Osteocyte (in vitro differentiated cells): ENCODE measurements at places on chromosomes 3 and 15. TPM values are rescaled to one million over a fixed set of nuclear protein-coding genes. Genes with fewer than 3 reads are reported as not detected.

GRCh38 chr3:179088306-179088705 lies 16.7 kb upstream of the ZMAT3 start:
- no peaks in the 10 kb centered on the region for H3K4me1 ChIP-seq
- H3K27me3 ChIP-seq: peaks cover 26% of the 10 kb centered on the region
- DNase-seq: no peak
- no peaks in the 10 kb centered on the region for H3K36me3 ChIP-seq

Gene AGBL1
- not detected in 2 replicates for total RNA-seq

Gene SPINK8
- not detected in 2 replicates for total RNA-seq

Gene CNTN3
- total RNA-seq: 0.29 and 0.35 TPM in 2 replicates

DNA sequence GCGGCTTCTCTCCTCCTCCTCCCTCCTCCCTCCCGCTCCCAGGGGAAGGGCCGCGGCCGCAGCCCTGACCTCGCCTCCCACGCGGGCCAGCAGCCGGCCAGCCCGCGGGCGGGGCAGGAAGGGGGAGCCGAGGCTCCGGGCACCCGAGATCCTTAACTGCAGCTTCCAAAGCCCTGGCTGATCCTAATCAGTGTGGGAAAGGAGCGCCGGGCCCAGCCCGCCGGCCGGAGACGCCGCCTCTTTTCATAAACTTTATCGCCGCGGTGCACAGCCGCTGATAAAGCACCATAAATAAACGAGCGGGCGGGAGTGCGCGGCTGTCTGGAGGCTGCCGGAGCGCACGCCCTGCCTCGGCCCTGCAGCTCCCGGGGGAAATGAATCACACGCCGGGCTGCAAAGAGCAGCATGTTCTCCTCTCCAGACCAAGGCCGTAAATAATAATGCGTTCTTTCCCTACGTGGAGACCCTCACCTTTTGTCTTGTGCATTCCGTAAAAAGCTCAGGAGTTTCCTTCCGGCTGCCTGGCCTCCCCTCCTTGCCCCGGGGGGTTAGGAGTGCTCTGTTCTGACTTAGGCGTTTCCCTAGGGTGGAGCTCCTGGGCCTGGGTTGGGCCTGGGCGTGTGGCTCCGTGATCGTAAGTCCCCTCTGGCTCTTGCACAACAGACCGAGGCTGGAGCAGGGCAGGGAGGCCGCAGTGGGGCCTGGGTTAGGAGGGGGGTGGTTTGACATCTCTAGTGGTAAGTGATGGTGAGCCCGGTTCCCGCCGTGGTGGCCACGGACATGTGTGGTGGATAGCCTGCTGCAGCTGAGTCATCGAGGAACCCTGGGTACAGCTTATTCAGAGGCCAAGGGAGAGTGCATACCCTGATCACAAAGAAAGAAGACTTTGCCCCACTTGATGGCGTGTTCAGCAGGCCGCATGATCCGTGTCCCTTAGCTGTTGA lies 132.6 kb upstream of the HES1 start:
- H3K4me1 ChIP-seq: peaks cover 24% of the 10 kb centered on the region
- H3K27ac ChIP-seq: peak overlapping the region; percentile 75
- DNase-seq: peak; percentile 91
- H3K36me3 ChIP-seq: peaks cover 2% of the 10 kb centered on the region
- peaks cover 38% of the 10 kb centered on the region for H3K27me3 ChIP-seq
- peak overlapping the region; percentile 65 for H3K4me3 ChIP-seq

DNA sequence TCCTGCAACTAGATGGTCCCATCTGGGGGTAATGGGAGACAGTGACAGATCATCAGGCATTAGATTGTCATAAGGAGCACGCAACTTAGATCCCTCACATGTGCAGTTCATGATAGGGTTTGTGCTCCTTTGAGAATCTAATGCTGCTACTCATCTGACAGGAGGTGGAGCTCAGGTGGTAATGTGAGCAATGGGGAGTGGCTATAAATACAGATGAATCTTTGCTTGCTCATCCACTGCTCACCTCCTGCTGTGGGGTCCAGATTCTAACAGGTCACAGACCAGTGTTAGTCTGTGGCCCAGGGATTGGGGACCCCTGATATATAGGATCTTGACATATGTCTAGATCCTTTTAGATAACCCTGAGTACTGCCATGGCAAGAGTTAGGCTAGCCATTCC lies 52.7 kb downstream of the RASGRF1 start:
- DNase-seq: no peak
- no peak overlapping the region for H3K4me3 ChIP-seq
- H3K27ac ChIP-seq: no peak overlapping the region
- no peaks in the 10 kb centered on the region for H3K4me1 ChIP-seq

Gene P2RY14
- not detected in 2 replicates for total RNA-seq

Gene MUC13
- not detected in 2 replicates for total RNA-seq

- peaks cover 4% of the 10 kb centered on the region for H3K4me1 ChIP-seq
- DNase-seq: no peak
- no peak overlapping the region for H3K27ac ChIP-seq
These were observed 789.2 kb upstream of the NR2F2 start for GRCh38 chr15:95541301-95541700.

Gene ADAMTSL3
- total RNA-seq: not detected in 2 replicates

DNA sequence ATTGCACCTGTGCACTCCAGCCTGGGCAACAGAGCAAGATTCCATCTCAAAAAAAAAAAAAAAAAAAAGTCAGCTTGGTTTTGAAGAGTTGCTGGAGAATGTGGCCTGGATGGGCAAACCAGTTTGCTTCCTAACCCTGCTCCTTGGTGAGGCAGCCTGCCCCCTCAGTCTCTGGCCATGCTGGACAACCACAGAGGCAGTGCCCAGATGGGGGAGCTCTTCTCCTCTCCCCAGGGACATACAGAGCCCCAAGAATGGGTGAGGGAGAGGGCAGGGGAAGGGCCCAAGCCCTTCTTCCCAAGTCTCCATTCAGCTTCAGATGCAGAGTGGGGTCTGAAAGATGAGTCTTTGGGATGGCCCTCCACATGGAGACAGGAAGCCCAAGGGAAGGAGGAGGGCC lies 27.9 kb downstream of the CD276 start:
- no peaks in the 10 kb centered on the region for H3K27me3 ChIP-seq
- peak overlapping the region; percentile 27 for H3K27ac ChIP-seq
- no peak for DNase-seq
- H3K4me3 ChIP-seq: no peak overlapping the region
- peaks cover 35% of the 10 kb centered on the region for H3K36me3 ChIP-seq

GRCh38 chr3:58639001-58639400 lies 27.6 kb downstream of the FAM3D start:
- H3K4me1 ChIP-seq: peaks cover 8% of the 10 kb centered on the region
- H3K36me3 ChIP-seq: no peaks in the 10 kb centered on the region
- H3K27ac ChIP-seq: no peak overlapping the region
- DNase-seq: no peak
- no peaks in the 10 kb centered on the region for H3K27me3 ChIP-seq

- no peaks in the 10 kb centered on the region for H3K4me1 ChIP-seq
- DNase-seq: no peak
- H3K4me3 ChIP-seq: no peak overlapping the region
- H3K27ac ChIP-seq: no peak overlapping the region
- H3K27me3 ChIP-seq: no peaks in the 10 kb centered on the region
- peaks cover 45% of the 10 kb centered on the region for H3K36me3 ChIP-seq
These were observed 34.8 kb downstream of the PDHB start for GRCh38 chr3:58398669-58399333.

- no peaks in the 10 kb centered on the region for H3K36me3 ChIP-seq
- DNase-seq: peak; percentile 84
- peaks cover 19% of the 10 kb centered on the region for H3K27me3 ChIP-seq
These were observed 7.0 kb upstream of the CD276 start for GRCh38 chr15:73677146-73677607.

DNA sequence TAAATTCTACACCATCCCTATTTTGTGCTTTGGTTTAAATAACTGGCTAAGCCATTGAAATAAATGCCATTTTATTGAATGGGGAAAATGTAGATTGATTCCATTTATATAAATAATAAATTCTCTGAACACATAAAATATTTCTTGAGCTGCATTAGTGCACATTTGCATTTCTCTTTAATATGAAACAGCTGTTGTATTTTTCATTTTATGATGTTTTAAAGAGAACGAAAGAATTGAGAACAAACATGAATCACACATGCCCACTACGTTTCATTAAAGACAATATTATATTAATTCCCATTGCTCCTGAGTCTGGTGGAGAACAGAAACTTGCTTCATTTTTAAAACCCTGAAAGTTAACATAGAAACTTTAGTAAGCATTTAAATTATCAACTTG lies 235.7 kb upstream of the CFAP20DC start:
- no peaks in the 10 kb centered on the region for H3K36me3 ChIP-seq
- H3K4me1 ChIP-seq: peaks cover 4% of the 10 kb centered on the region
- no peak overlapping the region for H3K4me3 ChIP-seq
- no peak for DNase-seq
- H3K27ac ChIP-seq: no peak overlapping the region

Gene C3orf22
- not detected in 2 replicates for total RNA-seq

DNA sequence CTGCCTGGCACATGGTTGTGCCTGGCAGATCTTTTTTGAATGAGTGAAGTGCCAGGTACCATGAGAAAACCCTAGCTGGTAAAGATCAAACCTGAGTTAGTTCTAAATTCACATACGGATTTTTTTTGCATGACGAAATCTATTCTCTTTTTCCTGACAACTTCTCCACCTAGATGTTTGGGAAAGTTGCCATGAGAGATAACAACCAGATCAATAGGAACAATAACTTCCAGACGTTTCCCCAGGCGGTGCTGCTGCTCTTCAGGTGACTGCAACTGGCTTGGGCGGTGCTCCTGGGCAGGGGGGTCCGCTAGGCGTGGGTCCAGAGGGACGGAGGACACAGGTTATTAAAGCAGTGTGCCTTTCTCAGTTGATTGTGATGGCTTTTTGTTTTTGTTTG lies 71.8 kb downstream of the CHDH start:
- H3K36me3 ChIP-seq: no peaks in the 10 kb centered on the region
- H3K4me3 ChIP-seq: no peak overlapping the region
- peaks cover 11% of the 10 kb centered on the region for H3K27me3 ChIP-seq
- DNase-seq: no peak
- H3K4me1 ChIP-seq: peaks cover 28% of the 10 kb centered on the region

- DNase-seq: no peak
- peaks cover 14% of the 10 kb centered on the region for H3K4me1 ChIP-seq
- H3K27ac ChIP-seq: peak overlapping the region; percentile 40
- H3K4me3 ChIP-seq: no peak overlapping the region
- H3K36me3 ChIP-seq: peaks cover 63% of the 10 kb centered on the region
- no peaks in the 10 kb centered on the region for H3K27me3 ChIP-seq
These were observed 61.4 kb downstream of the GLB1 start for GRCh38 chr3:33035596-33035995.

- no peaks in the 10 kb centered on the region for H3K27me3 ChIP-seq
- no peak for DNase-seq
- no peak overlapping the region for H3K4me3 ChIP-seq
- H3K27ac ChIP-seq: no peak overlapping the region
- peaks cover 8% of the 10 kb centered on the region for H3K4me1 ChIP-seq
- peaks cover 24% of the 10 kb centered on the region for H3K36me3 ChIP-seq
These were observed 85.5 kb downstream of the FLNB start for GRCh38 chr3:58093574-58094195.

- no peak for DNase-seq
- H3K4me1 ChIP-seq: no peaks in the 10 kb centered on the region
- H3K27me3 ChIP-seq: peaks cover 2% of the 10 kb centered on the region
- no peaks in the 10 kb centered on the region for H3K36me3 ChIP-seq
- no peak overlapping the region for H3K27ac ChIP-seq
These were observed 466.7 kb downstream of the C3orf38 start for GRCh38 chr3:88616413-88616812.

DNA sequence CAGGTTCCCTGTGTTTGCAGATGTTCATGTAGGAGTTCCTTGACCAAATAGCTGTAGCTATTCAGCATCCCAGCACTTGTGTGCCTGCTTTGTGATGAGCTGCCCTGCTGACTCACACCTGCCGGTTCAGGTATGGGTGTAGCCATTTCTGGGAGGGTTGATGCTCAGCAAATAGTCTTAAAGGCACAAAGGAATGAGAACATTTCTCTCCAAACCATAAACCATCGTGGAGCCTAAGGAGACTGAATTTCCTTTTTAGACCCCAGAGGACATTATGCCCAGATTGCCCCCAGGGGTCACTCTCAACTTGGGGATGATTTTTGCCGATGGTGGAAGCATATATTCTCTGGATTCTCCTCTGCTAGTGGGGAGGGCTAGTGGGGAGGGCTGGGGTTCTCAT lies 80.6 kb downstream of the ADAMTSL3 start:
- H3K4me3 ChIP-seq: no peak overlapping the region
- DNase-seq: no peak
- H3K27ac ChIP-seq: no peak overlapping the region
- H3K27me3 ChIP-seq: no peaks in the 10 kb centered on the region
- H3K4me1 ChIP-seq: no peaks in the 10 kb centered on the region

Gene KIF23
- 12.4 and 14.0 TPM in 2 replicates for total RNA-seq

Gene SNX4
- total RNA-seq: 50.9 and 54.4 TPM in 2 replicates

GRCh38 chr3:4949659-4950058 lies 29.6 kb upstream of the BHLHE40 start:
- H3K27ac ChIP-seq: no peak overlapping the region
- DNase-seq: no peak
- no peaks in the 10 kb centered on the region for H3K36me3 ChIP-seq
- H3K4me1 ChIP-seq: peaks cover 11% of the 10 kb centered on the region
- no peaks in the 10 kb centered on the region for H3K27me3 ChIP-seq

Gene NANOGP8
- 0.54 TPM in 1 of 2 replicates, not detected in the other for total RNA-seq

GRCh38 chr3:126202276-126202675 lies 21.9 kb upstream of the ALDH1L1 start:
- no peaks in the 10 kb centered on the region for H3K36me3 ChIP-seq
- H3K27ac ChIP-seq: peak overlapping the region; percentile 0
- H3K27me3 ChIP-seq: no peaks in the 10 kb centered on the region
- H3K4me1 ChIP-seq: peaks cover 26% of the 10 kb centered on the region

DNA sequence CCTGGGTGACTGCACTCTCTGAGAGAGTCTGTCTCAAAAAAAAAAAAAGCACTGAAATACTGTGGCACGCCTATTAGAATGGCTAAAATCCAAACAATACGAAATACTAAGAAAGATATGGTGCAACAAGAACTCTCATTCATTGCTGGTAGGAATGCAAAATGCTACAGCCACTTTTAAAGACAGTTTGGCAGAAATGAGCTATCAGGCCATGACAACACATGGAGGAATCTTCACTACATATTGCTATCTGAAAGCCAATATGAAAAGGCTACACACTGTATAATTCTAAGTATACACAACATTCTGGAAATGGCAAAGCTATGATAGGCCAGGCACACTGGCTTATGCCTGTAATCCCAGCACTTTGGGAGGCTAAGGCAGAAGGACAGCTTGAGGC lies 18.8 kb downstream of the DPPA2 start:
- H3K4me3 ChIP-seq: no peak overlapping the region
- H3K4me1 ChIP-seq: no peaks in the 10 kb centered on the region

- H3K36me3 ChIP-seq: no peaks in the 10 kb centered on the region
- H3K4me3 ChIP-seq: no peak overlapping the region
- DNase-seq: no peak
These were observed 115.5 kb upstream of the ALDH1A3 start for GRCh38 chr15:100763835-100764750.

GRCh38 chr15:58336161-58336560 lies 95.6 kb upstream of the LIPC start:
- H3K4me3 ChIP-seq: no peak overlapping the region
- DNase-seq: no peak
- H3K36me3 ChIP-seq: no peaks in the 10 kb centered on the region
- no peaks in the 10 kb centered on the region for H3K27me3 ChIP-seq
- H3K27ac ChIP-seq: no peak overlapping the region
- peaks cover 23% of the 10 kb centered on the region for H3K4me1 ChIP-seq

- H3K27ac ChIP-seq: no peak overlapping the region
- H3K4me3 ChIP-seq: no peak overlapping the region
- H3K36me3 ChIP-seq: peaks cover 59% of the 10 kb centered on the region
- peaks cover 3% of the 10 kb centered on the region for H3K4me1 ChIP-seq
- H3K27me3 ChIP-seq: no peaks in the 10 kb centered on the region
These were observed 26.1 kb downstream of the PCCB start for GRCh38 chr3:136276049-136276755.

Gene FAM3D
- not detected in 2 replicates for total RNA-seq

Gene TF
- total RNA-seq: 1.9 and 2.0 TPM in 2 replicates

- no peak overlapping the region for H3K4me3 ChIP-seq
- no peaks in the 10 kb centered on the region for H3K36me3 ChIP-seq
- no peak overlapping the region for H3K27ac ChIP-seq
- peaks cover 15% of the 10 kb centered on the region for H3K4me1 ChIP-seq
- no peak for DNase-seq
These were observed 18.4 kb downstream of the ZNF860 start for GRCh38 chr3:31999907-32000439.
